ENCODE measurements at places on chromosomes 6 and 20.

DNA sequence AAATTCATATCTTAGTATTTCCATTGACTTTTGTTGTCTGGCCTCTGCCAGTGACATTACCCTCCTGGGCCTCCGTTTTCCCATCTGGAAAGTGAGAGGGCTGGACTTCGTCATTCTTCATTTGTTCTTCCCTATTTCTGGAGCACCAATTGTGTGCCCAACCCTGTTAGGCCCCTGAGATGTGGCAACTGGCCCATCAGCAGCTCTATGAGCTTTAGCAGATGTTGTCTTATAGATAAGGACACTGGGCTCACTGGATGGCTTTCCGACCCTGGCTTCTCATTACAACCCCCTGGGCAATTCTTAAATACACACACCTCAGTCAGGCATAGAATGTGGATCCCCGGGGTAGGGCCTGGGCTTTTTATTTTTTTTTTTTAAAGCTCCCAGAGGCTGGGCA is 14.7 kb downstream of the PABPC1L start:
- no peak for DNase-seq

DNA sequence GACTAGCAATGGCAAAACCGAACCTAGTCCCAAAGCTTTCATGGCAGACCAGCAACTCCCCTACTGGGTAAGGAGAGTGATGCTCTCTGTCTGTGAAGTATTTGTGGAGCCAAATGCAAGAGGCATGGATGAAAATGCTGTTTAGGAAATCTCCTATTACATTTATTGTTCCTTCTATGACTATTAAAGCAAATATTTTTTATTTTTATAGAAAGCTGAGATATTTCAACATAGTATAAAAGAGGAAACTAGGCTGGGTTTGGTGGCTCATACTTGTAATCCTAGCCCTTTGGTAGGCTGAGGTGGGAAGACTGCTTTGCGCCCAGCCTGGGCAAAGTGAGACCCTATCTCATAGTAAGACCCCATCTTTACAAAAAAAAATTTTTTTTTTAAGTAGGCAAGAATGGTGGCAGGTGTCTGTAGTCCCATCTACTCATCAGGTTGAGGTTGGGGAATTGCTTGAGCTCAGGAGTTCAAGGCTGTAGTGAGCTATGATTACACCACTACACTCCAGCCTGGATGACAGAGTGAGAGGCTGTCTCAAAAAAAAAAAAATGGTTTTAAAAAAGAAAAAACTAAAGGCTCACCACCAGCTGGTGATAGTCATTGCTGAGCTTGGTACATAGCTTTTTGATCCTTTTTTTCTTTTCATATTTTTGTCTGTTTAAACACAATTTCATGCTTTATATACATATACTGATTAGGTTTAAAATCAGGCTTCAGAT is 11.3 kb downstream of the KDM1B start:
- no peak for DNase-seq

- DNase-seq, result peak; percentile 4
Measured at GRCh38 chr20:50584687-50585086, 74.5 kb downstream of the PTPN1 start.

DNA sequence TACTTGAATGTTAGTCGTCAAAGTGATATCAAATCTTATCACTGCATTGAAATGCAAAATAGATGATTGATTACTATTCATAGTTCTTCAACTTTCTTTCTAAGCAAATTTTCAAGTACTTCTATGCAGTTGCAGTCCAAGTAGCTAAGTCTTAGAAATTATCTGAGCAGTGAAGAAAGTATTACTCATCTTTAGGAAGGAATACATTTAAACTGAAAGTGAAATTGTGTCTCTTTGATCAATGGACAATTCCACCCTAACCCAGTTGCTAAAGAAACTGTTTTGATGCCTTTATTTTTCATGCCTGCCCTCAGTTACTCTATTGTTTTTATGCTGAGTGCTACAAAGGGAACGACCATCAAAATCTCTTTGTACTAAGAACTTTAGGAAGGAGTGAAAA is 337.4 kb downstream of the GRIK2 start:
- DNase-seq, result no peak

- DNase-seq, result no peak
Measured at GRCh38 chr6:98579079-98579478, 255.3 kb upstream of the POU3F2 start.

GRCh38 chr20:50516180-50516934 is 6.2 kb downstream of the PTPN1 start:
- DNase-seq, result no peak

GRCh38 chr20:47174456-47175243 is 181.8 kb downstream of the ZMYND8 start:
- no peak for DNase-seq

GRCh38 chr6:2221726-2222274 is 23.6 kb downstream of the GMDS start:
- no peak for DNase-seq

DNA sequence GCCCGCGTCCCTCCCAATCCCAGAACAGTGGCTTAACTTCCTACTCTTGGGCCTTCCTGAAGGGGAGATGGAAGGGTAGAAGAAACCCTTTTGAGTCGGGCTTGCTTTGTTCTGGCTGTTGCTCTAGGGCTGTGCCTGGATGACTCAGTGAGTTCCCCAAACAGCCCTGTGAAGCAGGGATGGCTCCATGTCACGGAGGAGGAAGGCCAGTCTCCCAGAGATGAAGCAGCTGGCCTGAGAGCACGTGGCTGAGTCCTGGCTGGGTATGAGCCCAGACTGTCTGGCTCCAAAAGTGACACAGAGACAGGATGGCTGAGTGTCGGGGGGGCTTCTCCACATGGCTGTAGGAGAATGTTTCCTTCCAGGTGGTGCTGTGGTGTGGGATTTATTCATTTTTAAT is 4.6 kb downstream of the SYTL3 start:
- DNase-seq, result no peak

- DNase-seq, result no peak
Measured at GRCh38 chr20:16216227-16216913, 356.9 kb downstream of the KIF16B start.

DNA sequence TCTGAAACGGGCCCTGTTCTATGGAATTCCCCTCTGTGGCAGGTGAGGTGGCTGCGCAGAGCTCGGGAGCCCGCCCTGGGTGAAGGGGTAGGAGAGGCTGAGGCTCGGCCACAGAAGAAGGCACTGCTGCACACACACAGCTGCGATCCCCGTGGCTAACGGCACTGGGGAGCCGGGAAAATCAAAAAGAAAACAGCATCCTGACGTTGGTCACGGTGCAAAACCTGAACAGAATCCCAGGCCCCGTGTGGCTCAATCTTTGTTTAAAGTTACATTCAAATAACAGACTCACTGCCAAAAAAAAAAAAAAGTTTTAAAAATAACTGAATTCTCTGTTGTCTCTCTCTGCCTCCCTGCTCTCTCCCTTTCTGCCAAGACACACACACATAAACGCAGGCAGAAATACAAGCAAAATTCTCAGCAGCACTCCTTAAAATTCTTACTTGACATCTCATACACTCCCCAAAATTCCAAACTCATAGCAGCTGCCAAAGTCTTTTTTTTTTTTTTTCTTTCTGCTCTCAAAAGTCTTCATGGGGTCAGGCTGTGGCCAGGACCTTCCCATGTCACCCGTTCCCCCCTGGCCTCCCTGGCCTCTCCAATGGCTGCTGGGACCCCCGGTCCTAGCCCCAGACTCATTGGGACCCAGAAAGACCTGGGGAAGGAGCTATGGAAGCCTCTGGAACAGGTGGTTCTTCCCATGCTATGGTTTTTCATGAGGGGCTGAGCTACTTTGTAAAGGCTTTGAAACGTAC is 248.8 kb downstream of the TTLL2 start:
- no peak for DNase-seq

- DNase-seq, result no peak
Measured at GRCh38 chr20:58791286-58791685, 59.4 kb downstream of the GNAS-AS1 start.

DNA sequence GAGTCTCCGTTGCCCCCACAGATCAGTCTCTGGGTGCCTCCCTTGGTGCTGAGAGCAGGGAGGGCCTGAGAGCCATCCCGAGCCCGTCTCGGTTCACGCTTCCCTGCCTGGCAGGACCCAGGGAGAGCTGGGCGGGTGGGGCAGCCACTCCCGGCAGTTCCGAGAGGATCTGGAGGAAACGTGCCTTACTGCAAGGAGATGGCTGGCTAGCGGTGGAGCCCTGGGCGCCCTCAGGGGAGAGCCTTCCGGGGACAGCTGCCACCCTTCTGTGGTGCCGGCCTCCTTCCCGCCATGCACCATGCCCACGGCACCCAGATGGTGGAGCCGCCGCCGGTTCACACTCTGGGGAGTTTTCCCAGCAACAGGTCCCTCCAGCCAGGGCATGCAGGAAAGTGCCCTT is 45.8 kb upstream of the SLCO4A1 start:
- DNase-seq, result no peak

DNA sequence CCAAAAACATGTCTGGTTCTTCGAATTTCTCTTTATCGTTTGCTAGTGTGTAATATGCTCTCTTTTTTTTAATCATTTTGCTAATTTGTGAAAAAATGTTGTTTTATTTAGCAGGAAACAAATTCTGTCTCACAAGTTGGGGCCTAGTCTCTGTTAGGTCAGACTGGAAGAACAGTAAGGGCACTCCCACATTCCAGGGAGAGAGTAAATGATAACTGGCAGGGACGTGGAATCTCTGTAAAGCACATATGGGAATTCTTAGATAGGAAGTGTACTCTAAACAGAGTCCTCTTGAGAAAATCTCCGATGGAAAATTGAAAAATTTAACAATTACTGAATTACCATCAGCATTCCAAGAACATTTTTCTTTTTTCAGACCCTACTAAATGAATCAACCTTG is 16.4 kb upstream of the CCDC28A start:
- no peak for DNase-seq

DNA sequence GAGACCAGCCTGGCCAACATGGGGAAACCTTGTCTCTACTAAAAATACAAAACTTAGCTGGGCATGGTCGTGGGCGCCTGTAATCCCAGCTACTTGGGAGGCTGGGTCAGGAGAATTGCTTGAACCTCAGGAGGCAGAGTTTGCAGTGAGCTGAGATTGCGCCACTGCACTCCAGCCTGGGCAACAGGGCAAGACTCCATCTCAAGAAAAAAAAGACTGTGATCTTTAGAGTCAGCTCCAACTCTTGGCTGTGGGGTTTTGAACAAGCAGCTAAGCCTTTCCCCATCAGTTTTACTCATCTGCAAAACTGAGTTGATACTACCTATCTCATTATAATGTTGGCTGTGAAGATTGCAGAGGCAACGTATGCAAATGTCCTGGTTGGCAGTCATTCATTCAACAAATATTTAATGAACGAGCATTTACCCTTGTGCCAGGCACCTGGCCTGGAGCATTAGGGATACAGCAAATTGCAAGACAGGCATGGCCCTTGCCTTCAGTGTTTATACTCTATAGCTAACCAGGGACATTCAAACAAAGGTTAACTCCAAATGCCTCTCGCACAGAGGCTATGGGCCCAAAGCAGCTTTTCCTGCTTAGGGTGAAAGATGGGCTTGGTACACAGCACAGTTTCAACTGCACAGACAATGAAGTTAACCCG is 37.8 kb downstream of the ILRUN start:
- DNase-seq, result no peak

DNA sequence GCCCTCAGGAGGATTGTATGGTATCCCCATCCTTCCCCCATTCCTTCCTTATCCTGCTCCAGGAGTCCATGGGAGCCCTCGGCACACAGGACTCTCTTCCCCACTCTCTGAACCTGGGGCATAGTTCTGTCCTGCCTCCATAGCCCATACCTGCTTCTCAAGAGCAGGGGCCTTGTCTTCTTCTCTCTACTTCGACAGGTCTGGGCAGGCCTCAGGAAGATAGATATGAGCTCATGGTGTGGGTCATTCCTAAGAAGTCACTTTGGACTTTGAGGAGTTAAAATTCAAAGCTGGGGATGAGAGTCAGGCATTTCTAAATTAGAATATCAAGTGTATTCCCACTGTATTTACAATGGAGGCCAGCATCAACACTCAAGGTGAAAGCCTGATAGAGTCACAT is 8.4 kb upstream of the ADA start:
- no peak for DNase-seq

DNA sequence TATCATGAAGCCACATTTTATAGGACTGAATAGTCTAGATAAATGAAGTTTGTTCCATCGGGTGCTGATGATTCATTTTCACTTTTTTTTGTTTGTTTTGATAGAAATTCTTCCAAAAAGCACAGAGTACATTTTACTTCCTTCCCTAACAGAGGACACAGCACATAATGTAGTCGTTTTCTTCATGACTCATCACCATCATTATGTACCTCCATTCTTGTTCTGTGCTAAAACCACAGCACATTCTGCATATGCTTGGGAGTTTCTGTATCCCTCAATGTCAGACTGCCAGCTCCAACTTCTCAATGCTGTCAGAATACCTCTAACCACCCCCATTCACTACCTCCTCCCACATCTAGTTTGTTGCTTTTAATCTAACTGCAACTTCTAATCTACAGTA is 1004.9 kb upstream of the ADGRB3 start:
- no peak for DNase-seq
